Endothelial cell of umbilical vein (primary cell): ENCODE measurements at places on chromosomes 1 and 21. TPM values are rescaled to one million over a fixed set of nuclear protein-coding genes. Genes with fewer than 3 reads are reported as not detected.

- H3K4me1 ChIP-seq, result no peaks in the 10 kb centered on the region
- no peak overlapping the region for H3K4me3 ChIP-seq
- no peak overlapping the region for H3K27ac ChIP-seq
- DNase-seq, result no peak
- H3K36me3 ChIP-seq, result no peaks in the 10 kb centered on the region
These were observed 252.2 kb upstream of the ADAMTS5 start for GRCh38 chr21:27219068-27219467.

LRRN2 gene
- not detected in 2 replicates for total RNA-seq

DNA sequence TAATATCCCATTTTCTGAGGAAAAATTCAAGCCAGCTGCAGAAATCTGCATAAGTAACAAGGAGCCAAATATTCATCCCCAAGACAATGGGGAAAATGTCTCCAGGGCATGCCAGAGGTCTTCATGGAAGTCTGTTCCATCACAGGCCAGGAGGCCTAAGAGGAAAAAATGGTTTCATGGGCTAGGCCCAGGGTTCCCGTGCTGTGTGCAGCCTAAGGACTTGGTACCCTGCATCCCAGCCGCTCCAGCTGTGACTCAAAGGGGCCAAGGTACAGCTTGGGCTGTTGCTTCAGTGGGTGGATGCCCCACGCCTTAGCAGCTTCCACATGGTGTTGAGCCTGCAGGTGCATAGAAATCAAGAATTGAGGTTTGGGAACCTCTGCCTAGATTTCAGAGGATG, 173.5 kb downstream of the LMX1A start:
- no peaks in the 10 kb centered on the region for H3K36me3 ChIP-seq
- H3K4me1 ChIP-seq, result no peaks in the 10 kb centered on the region
- no peak overlapping the region for H3K27ac ChIP-seq
- no peak for DNase-seq
- H3K27me3 ChIP-seq, result no peaks in the 10 kb centered on the region
- no peak overlapping the region for H3K4me3 ChIP-seq

WNT3A gene
- not detected in 2 replicates for total RNA-seq

BMP8B gene
- 0.07 TPM in 1 of 2 replicates, not detected in the other for total RNA-seq

DNA sequence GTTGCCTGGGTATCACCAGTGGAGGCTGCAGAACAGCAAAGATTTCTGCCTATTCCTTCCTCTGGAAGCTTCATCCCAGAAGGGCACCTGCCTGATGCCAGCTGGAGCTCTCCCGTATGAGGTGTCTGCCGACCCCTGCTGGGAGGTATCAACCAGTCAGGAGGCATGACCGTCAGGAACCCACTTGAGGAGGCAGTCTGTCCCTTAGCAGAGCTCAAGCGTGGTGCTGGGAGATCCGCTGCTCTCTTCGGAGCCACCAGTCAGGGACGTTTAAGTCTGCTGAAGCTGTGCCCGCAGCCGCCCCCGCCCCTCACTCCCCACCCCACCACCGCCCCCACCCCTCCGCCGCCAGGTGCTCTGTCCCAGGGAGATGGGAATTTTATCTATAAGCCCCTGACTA, 23.1 kb upstream of the HFM1 start:
- no peak overlapping the region for H3K27ac ChIP-seq
- no peaks in the 10 kb centered on the region for H3K36me3 ChIP-seq
- no peaks in the 10 kb centered on the region for H3K4me1 ChIP-seq
- no peak for DNase-seq
- no peak overlapping the region for H3K4me3 ChIP-seq

IFFO2 gene
- 31.1 and 35.1 TPM in 2 replicates for total RNA-seq

DNA sequence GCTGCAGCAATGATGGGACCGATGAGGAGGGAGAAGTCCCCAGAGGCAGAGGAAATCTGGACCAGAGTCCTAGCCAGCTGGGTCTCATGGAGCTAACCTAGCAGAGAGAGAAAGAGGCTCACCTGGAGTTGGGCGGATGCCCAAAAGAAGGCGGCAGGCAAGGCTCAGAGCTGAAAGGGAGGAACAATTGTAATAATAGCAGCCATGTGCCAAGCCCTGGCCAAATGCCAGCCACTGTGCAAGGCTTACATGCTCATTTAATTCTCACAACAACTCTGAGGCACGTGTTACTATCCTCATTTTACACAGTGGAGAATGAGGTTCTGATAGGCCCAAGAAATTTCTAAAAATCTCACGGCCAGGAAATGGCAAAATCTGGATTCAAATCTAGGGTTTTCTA, 50.0 kb upstream of the ZNF648 start:
- no peak overlapping the region for H3K27ac ChIP-seq
- DNase-seq, result no peak
- H3K4me3 ChIP-seq, result no peak overlapping the region

MTARC1 gene
- total RNA-seq, result 3.5 and 4.8 TPM in 2 replicates

ZNF695 gene
- total RNA-seq, result 4.8 and 5.5 TPM in 2 replicates

ACOT11 gene
- 5.4 and 5.7 TPM in 2 replicates for total RNA-seq
